ENCODE measurements at places on chromosomes 16 and 17.

DNA sequence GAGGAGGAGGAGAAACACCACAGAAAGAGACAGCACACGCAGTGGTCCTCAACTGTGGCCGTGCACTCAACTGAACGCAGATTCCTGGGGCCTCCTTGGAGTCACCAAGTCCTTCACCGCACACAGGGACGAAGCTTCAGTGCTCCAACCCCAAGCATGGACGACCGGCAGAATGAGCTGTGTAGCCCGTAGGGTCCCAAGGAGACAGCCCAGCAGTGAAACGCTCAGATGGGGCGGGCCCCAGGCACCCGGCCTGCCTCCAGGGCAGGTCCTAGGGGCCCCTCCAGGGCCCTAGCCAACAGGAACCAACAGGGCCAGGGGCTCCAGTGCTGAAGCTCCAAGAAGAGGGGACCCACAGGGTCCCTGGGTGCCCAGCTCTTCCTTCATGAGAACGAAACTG, 13.2 kb downstream of the RAB40B start:
- DNase-seq, result no peak

- no peak for DNase-seq
Measured at GRCh38 chr16:19688396-19689024, 29.5 kb downstream of the KNOP1 start.

DNA sequence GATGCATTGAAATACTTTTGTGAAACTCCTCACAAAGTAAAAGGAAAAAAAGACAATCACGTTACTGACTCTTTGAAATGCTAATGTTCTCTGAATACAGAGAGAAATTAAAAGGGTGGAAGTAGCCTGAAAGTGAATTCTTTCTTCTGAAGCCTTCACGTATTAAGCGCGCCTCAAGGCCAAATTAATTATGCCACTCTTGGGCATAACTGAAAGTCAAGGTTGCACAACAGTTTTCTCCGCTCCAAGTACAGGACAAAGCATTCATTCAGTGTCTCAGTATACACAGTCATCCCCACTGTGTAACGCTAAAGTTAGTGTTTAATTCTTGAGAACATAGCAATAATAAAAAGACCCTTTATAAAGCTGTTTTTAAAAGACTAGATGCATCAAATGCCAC, 21.5 kb downstream of the PARN start:
- DNase-seq, result no peak

DNA sequence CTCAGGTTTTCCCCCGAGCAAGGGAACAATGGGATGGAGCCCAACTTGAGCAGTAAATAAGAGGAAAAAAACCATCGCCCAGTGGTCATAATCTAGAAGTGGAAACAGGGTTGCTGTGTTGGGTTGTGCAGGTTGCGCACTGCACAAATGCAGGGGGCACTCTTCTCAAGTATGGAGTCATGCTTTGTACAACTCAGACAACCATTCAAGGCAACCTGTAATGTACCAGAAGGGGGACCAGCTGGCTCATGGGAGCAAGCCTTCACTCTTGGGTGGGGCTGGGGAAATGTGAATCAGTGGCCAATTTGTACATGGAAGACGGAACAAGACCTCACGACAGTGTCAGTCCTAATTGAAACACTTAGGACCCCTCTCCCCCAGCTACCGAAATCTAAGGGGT, 23.9 kb upstream of the LITAF start:
- DNase-seq, result no peak

DNA sequence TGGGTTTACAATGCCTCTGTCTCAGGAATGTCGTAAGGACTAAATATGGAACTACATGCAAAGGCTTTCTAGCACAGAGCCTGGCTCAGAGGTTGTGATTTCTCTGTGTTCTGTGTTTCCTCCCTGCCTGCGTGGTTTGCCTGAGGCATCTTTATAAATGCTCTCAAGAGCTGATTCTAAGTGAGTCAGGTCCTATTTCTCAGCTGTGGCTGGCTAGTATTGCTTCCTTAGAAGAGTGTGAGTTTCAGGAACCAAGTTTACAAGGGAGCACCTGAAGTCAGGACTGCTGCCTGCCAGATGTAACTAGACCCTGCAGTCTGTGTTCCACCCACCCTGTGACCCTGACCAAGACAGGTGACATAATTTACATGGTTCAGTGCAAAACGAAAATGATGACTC, 8.0 kb upstream of the CCL1 start:
- no peak for DNase-seq

GRCh38 chr16:57916735-57917438, 54.0 kb downstream of the CNGB1 start:
- no peak for DNase-seq

GRCh38 chr16:66406534-66407221, 20.4 kb upstream of the BEAN1 start:
- peak; percentile 78 for DNase-seq

GRCh38 chr16:5016967-5017677, 16.6 kb downstream of the NAGPA start:
- DNase-seq, result no peak

DNA sequence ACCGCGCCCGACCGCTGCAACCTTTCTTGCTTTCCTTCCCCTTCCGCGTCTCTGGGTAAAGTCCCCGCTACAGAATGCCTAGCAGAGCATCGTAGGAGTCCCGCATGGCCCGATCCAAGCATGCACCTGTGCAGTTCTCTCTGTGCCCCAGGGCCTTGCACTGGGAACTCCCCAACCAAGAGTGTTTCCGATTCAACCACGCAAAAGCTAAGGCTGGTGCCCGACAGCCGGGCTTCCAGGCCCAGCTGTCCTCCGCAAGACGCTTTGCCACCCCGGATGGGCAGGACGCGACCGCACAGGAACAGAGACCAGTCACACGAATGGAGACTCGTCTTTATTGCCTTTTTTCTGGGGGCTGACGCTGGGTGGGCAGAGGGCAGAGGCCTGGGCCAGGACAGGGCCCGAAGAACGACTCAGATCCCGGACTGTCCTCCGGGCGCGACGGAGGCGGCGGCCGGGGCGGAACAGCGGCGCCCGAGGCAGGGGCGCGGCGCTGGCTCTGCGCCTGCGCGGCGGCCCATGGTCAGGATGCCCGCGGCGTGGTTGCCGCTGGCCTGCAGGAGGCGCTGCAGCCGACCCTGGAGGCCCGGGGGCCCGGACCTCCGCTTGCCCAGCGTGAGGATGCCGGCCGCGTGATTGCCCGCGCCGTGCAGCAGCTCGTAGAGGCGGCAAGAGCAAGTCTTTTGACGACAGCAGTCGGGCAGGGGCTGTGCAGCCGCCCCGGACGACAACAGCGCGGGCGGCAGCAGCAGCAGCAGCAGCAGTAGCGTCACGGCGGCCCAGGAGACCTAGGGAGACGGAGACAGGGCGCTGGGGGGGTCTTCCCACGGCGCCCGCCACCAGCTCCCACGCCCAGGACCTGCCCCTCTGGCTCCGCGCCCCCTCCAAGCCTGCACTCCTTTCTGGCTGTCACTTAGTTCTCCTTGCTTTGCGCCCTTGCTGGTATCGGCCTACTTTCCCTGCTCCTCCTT, 1.2 kb downstream of the HCRT start:
- DNase-seq, result peak; percentile 50

DNA sequence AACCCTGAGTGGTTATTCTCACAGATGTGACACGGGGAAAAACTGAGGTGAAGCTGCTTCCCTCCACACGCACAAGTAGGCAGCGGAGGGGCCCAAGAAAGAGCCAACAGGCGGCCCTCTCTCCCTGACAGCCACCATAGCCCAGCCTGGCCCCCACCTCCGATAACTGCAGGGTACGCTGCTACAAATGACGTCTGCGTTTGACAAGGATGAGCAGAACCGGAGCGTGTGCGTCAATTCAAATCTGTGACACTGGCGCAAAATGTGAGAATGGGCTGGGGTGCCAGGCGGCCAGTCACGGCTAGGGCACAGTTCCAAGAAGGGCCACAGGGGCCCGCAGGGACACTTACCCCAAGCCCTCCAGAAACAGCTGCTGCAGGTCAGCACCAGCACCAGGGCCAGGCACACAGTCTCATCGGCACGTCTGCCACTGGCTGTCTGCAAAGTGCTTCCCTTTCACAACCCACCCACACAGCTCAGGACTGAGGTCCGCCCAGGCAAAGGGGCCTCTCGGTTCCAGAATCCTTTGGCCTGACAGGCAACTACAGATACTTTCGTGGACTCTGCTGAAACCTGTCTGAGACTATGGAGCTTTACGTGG, 14.4 kb downstream of the AXIN1 start:
- no peak for DNase-seq

GRCh38 chr17:65823713-65824112, 262.3 kb upstream of the AXIN2 start:
- DNase-seq, result no peak

- DNase-seq, result no peak
Measured at GRCh38 chr17:46929413-46929812, 6.5 kb downstream of the GOSR2 start.

GRCh38 chr17:5619088-5619740, 34.9 kb upstream of the NLRP1 start:
- DNase-seq, result no peak

GRCh38 chr16:49726155-49726554, 129.8 kb downstream of the ZNF423 start:
- DNase-seq, result no peak

DNA sequence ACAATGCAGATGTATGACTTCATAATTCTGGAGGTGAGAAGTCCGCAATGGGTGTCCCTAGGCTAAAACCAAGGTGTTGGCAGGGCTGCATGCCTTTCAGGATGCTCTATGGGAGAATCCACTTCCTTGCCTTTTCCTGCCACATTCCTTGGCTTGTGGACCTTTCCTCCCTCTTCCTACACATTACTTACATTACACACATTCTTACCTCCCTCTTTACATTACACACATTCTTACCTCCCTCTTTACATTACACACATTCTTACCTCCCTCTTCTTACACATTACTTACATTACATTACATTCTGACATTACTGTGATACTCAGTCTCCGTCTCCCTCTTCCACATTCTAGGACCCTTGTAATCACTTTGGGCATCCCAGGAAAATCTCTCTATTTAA, 14.2 kb upstream of the CDH5 start:
- DNase-seq, result no peak

- DNase-seq, result no peak
Measured at GRCh38 chr17:50326831-50327364, 19.0 kb upstream of the XYLT2 start.

DNA sequence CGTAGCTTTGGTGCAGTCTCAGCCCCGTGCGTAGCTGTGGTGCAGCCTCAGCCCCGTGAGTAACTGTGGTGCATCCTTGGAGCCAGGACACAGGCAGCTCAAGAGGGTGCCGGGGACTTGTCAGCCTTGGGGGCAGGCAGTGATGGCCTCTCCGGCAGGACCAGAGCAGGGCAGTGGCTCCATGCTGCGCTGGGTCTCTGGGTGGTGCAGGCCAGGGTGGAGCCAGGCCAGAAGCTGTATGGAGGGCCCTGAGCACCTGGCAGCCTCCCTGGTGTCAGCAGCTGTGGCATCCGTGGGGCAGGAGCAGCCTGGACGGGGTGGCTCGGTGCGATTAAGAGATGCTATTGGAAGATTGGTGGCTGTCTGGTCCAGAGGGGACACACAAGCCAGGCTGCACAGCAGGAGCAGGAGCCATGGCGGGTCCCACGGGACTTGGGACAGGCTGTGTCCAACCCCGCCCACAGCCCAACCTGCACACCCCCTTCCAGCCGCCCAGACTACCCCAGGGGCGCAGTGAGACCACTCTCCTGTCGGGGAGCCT, 28.3 kb upstream of the CDH15 start:
- no peak for DNase-seq

DNA sequence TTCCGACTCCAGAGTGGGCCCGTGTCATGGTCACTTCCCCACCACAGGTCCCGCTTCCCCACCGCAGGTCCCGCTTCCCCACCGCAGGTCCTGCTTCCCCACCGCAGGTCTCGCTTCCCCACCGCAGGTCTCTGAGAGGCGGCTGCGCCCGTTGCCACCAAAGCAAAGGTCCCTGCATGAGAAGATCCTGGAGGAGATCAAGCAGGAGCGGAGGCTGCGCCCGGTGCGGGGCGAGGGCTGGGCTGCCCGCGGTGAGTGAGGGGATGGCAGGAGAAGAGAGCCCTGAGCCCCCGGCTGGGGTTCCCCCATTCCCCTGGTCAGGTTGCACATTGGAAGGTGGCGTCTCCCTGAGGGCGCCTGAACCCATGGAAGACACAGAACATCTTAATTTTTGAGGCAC, 17.4 kb upstream of the TCF25 start:
- DNase-seq, result no peak

- DNase-seq, result no peak
Measured at GRCh38 chr17:48522031-48522653, 8.7 kb downstream of the HOXB1 start.

- no peak for DNase-seq
Measured at GRCh38 chr17:28177351-28177750, 134.9 kb downstream of the NLK start.

Data from stimulated activated CD8-positive, alpha-beta memory T cell treated with anti-CD3 and anti-CD28 coated beads, Interleukin-2, amount 100 ng/mL, for 1 hour (primary cell).